ENCODE measurements at places on chromosomes 7 and 10.

GRCh38 chr10:124145109-124145870 lies 51.9 kb upstream of the CHST15 start:
- DNase-seq: peak; percentile 19

DNA sequence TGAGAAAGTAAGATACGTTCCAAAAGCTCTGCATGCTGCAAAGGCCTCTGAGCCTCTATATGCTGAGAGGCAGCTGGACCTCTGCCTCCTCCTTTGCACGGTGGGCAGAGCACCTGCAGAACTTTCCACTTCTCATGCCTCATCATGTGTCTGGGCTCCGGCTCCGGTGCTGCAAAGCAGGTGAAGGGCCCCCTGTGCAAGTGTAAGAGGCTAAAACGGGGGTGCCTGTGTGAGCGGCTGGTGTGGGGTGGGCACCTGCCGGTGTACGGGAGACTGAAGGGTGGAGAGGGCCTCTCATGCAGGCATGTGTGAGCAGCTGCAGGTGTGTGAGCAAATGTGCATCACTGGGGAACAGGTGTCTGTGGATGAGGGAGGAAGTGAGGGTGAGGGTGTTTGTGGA lies 121.0 kb downstream of the KCNMA1 start:
- DNase-seq: no peak

DNA sequence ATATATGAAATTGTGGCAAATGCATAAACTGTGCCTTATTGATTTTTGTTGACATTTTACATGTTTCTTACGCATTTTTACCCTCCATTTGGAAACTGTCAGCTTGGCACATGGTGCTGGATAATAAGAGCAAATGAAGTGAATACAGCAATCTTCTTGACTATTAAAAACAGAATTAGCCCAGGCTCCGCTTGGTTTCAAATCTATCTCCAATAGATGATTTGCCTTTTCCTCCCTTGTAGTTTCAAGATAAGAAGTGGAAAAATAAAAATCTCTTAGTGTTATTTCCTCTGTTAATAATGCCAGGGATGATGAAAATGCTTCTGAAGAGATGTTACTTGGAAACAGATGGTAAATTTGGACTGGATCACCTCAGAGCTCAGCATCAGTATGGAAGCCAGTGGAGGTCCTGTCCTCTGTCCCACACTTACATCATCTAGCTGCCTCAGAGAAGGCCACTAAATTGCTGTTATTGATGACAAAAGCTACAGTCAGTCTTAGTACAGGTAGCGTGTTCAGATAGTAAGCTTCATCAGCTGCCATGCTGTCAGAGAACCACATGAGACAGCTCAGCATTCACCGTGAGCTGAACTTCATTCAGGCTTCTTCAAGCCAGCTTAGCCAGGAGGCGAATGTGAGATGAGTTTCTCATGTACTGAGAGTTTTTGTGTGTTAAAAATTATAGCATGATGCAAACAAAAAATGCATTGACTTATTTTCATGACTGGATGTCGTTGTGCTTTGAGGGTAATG lies 246.8 kb downstream of the CELF2 start:
- no peak for DNase-seq

DNA sequence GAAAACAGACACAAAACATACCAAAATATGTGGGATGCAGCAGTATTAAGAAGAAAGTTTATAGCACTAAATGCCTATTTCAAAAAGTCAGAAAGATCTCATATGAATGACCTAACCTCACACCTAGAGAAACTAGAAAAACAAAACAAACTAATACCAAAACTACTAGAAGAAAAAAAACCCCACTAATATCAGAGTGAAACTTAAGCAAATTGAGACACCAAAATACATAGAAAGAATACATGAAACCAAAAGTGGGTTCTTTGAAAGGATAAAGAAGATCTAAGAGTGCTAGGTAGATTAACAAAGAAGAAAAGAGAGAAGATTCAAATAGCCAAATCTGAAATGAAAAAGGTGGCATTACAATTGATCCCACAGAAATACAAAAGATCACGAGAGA lies 494.1 kb downstream of the SH2D4B start:
- DNase-seq: no peak

GRCh38 chr7:27200761-27201579 lies 1.1 kb upstream of the HOXA13 start:
- DNase-seq: peak; percentile 2

GRCh38 chr10:36473122-36473521 lies 652.3 kb upstream of the ANKRD30A start:
- no peak for DNase-seq

DNA sequence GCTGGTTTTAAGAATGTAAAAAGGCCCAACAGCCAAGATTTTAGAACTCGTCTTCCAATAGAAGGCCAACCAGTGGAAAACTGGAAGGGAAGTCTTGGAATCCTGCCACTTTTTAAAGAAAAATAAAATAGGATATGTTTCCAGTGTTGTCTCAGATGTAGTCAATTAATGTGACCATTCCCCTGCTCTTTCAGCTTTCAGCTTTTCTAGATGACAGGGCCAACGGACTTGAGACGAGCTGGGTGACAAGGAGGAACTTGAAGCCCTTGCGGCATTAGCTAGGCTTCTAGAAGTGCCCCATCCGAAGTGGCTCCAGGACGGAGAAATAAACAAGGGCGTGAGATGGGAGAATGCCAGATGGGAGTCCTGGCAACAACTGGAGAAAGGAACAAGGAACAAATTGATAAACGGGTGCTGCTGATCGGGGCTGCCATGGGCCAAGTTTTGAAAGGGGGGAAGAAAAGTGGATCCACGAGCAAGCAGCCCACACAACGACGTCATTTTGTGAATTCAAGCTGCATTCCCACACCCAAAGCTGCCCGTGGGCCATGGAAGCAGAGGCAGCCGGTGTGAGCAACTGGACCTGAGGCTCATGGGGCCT lies 42.3 kb downstream of the CTBP2 start:
- peak; percentile 54 for DNase-seq

DNA sequence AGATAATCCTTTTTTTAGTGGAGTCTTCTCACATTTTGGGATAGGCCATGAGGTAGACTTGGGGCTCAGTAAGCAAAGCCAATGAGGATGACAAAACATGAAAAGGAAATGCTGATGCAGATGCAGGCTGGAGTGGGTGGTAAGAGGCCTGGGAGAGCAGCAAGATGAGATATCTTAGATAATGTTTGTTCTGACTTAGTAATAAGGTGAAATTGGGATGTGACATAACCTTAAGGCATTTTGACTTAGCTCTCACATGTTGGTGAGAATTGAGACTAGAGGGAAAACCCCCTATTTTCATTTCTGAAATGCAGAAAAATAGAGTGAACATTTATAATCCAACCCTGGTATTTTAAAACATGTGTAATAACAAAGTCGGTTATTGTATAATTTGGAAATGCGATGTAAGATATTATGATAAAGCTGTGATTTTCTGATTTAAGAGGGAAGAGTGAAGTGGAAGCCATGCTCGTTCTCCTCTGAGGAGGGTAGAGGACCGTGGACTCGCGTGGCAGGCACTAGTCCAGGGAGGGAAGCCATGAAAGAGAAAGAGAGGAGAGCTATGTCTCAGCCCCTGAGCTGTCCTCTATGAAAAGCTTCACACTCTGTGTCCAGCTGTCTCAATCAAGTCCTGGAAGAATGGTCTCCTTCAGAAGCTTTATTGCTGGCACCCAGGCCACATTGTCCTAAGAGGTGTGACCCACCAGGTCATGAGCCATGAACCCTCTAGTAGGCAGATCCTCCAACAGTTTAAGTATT lies 57.3 kb downstream of the ST7 start:
- no peak for DNase-seq

GRCh38 chr7:106071999-106072714 lies 40.0 kb downstream of the SYPL1 start:
- no peak for DNase-seq

DNA sequence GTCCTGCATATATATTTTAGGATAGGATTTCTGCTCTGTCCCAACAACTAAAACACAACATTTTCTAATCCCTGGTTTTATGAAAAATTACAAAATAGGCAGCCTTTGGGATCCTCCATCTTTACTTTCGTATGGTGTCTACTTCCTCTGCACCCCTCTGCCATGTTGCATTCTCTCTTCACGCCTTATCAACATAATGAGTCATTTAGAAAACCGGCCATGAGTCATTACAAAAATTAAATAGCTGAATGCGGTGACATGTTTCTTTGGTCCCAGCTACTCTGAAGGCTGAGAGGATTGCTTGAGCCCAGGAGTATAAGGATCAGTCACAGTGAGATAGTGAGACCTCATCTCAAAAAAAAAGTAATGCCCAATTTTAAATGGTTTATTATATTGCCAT lies 148.1 kb upstream of the CELF2 start:
- no peak for DNase-seq

DNA sequence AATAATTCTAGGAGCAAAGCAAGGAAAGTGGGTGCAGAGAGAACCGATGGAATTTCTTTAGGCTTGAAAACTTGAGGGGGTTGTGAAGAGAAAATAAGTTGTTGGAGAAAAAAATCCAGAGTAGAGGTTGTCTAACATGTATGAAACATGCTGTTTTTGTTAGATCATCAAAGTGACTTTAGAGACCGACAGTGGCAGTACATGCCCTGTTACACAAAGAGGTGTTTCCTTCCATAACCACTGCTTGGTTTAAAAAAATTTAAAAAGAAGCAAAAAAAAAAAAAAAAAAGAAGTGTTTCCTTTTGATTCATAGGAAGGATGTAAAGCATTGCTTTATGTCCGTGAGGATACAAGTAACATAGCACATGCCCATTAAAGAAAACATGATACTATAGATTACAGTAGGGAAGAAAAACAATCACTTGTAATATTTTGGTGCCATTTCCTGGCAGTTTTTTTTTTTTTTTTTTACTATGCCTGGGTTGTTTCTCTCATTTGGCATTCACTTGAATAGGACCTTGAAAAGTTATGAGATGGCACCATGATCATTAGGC lies 6.1 kb downstream of the ENTPD1 start:
- DNase-seq: no peak

GRCh38 chr10:51804866-51805265 lies 105.5 kb upstream of the CSTF2T start:
- DNase-seq: no peak

GRCh38 chr10:113718969-113719822 lies 32.3 kb upstream of the PLEKHS1 start:
- DNase-seq: no peak

DNA sequence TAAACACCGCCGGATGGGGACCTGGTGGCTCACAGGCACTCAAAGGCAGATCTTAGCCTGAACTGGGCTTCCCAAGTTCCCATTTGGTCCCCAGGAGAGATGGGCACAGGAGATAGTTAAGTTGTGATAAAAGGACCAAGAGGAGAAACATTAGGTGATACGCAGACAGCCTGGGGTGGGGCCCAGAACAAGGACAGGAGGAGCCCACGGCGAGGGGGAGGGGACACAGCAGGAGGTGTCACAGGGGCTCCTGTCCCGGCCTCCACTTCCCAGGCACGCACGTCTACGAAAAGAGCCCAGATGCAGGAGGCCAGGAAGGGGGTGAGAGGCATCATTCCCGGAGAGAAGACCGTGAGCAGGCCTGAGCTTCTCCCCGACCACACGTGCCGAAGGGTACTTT lies 16.3 kb upstream of the DNAAF5 start:
- no peak for DNase-seq

- DNase-seq: peak; percentile 77
These were observed 10.9 kb downstream of the GPR37 start for GRCh38 chr7:124754576-124755268.

GRCh38 chr10:77628906-77629730 lies 8.5 kb downstream of the KCNMA1 start:
- no peak for DNase-seq

- no peak for DNase-seq
These were observed 21.8 kb upstream of the MRC1 start for GRCh38 chr10:17787087-17787961.

- DNase-seq: no peak
These were observed 55.7 kb upstream of the GATA3 start for GRCh38 chr10:7998831-7999230.

DNA sequence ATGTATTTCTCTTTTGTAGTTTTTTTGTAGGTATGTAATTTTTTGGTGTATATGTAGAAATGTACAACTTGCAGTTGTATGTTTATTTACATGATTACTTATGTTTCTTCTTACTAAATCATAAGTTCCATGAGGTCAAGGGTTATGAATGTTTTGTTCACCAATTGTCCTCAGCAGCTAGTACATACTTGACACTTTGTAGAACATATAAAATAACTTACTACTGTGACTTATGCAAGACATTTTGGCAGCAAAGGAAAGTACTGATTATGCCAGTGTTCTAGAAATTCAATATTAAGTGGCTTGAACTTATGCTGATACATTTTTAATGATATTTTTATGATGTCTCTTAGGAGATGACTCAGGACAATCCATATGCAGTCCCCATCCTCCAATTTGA lies 209.6 kb downstream of the DKK1 start:
- DNase-seq: no peak

- no peak for DNase-seq
These were observed 63.8 kb downstream of the PALS2 start for GRCh38 chr7:24637021-24637420.

- DNase-seq: no peak
These were observed 37.1 kb upstream of the SEC61G start for GRCh38 chr7:54796150-54796549.

DNA sequence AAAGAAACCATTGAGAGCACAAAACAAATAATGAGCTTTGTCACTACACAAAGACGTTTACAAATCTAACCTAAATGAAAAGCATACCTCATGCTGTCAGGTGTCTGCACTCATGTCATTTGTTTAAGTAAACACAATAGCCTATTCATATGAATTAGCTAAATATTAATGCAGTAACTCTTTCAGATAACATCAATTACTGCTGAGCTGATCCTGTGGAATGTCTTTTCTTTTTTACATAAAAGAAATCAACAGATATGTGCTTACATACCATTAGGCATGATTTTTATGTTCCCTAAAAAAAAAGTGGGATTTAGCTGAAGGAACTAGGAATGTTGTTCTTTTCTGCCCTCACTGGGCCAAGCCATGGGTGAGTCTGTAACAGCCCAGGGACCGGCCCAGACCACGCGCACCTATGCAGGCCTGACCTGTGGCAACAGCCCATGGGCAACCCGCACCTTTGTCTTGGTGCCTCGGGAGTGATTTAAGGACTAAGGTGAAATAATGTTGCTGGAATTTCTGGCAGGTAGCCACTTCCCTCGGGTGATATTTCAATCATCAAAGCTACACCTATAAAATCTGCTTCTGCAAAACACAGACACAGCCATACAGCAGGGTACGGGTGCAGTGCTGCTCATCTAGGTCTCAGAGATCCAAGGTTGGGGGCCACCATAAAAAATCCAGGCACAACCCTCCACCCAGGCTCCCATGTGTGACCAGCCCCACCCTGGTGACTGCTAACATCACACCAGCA lies 44.6 kb downstream of the FGFR2 start:
- no peak for DNase-seq

GRCh38 chr10:132434405-132435005 lies 37.5 kb downstream of the PWWP2B start:
- DNase-seq: no peak

DNA sequence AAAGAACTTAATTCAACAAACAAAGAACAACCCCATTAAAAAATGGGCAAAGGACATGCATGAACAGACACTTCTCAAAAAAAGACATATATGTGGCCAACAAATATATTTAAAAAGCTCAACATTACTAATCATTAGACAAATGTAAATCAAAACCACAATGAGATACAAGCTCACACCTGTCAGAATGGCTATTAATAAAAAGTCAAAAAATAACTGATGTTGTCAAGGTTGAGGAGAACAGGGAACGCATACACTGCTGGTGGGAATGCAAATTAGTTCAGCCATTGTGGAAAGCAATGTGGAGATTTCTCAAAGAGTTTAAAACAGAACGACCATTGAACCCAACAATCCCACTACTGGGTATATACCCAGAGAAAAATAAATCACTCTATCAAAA lies 19.1 kb downstream of the ZFAND4 start:
- DNase-seq: no peak
